ENCODE measurements at places on chromosomes 2 and 18.

- no peak for DNase-seq
Measured at GRCh38 chr2:28995765-28996750, 15.0 kb downstream of the TOGARAM2 start.

DNA sequence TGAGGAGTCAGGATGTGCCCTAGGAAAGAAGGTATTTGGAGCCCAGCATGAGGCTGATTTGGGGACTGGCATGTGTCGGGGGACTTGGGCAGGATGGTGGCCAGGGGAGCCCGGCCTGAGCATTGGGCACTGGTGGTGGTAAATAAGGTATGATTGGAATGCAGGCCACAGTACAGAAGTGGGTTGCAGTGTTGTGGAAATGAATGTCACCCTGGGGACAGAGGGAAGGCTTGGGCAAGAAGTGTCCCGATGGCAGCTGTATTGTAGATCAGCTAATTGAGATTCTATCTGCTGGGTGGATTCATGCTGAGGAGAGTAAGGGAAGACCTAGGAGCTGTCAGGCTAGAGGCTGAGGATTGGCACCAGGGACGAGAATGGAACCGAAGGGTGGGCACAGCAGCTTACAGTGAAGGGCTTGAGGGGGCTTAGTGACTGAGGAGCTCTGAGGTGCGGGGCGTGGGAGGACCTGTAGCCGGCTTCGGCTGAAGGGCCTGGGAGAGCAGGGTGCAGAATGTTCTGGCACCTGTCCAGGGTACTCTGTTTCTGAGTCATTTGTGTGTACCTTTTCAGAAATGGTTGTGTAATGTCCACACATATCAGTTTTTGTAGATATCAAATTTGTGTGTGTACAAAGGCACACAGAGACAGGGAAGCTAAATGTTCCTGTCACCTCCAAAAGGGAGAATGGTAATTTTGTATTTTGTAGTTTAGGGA, 170.2 kb downstream of the PRKCE start:
- DNase-seq: no peak

DNA sequence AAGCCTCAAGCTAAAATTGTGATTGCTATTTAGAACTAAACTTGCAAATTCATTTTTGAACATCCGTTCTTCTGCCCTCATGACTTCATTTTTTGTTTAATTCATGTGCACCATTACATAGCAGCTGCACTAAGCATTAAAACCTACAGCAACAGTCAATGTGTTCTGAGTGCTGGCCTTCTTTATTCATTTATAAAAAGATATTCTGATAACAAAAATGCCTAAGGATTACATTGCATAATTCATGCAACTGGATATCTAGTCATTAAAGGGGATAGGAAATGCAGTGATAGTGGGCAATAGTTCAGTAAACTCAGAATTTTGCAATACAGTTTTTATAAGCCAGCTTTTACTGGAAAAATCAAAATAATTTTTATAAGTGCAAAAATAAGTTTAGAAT, 294.4 kb upstream of the EPC2 start:
- DNase-seq: no peak

- DNase-seq: no peak
Measured at GRCh38 chr2:8409461-8410260, 272.2 kb upstream of the ID2 start.

DNA sequence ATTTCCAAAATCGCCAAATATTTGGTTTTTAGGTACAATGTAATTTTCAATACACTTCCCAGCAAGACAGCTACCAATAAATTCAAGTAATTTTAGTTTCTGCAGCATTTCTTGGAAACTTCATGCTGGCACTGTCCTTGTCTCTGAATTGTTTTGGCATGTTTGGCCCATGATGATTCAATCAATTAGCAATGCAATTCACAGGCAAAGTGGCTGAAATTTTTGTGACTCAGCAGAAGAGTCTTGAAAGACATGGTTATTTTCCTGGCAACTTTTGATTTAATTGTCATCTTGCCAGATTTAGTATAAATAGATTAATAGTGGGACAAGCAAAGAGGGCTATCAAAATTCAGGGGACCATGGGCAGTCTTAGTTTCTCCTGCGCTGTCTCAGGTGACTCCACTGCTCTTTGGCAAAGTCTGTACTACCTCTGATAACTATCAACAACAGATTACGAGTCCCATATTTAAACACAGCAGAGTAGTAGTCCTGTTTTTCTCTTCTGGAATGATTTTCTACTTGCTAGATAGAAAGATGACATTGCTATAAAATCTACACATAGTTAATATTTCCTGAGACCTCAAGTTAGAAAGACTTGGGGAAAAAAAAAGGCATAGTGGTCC, 88.9 kb upstream of the CYP26B1 start:
- DNase-seq: peak; percentile 31
